ENCODE measurements at places on chromosomes 4 and X.

GRCh38 chr4:104592183-104592582 lies 97.5 kb upstream of the CXXC4 start:
- H3K27me3 ChIP-seq = no peaks in the 10 kb centered on the region
- H3K27ac ChIP-seq = no peak overlapping the region
- H3K4me3 ChIP-seq = no peak overlapping the region
- no peaks in the 10 kb centered on the region for H3K36me3 ChIP-seq
- no peak for DNase-seq
- no peaks in the 10 kb centered on the region for H3K4me1 ChIP-seq

GRCh38 chr4:7206911-7207567 lies 14.7 kb downstream of the SORCS2 start:
- H3K36me3 ChIP-seq = no peaks in the 10 kb centered on the region
- H3K4me3 ChIP-seq = no peak overlapping the region
- H3K27me3 ChIP-seq = no peaks in the 10 kb centered on the region
- H3K27ac ChIP-seq = no peak overlapping the region
- DNase-seq = no peak

- H3K27ac ChIP-seq = no peak overlapping the region
- H3K4me3 ChIP-seq = no peak overlapping the region
- DNase-seq = no peak
Observed at GRCh38 chrX:132433551-132433950, 55.3 kb downstream of the MBNL3 start.

GRCh38 chrX:37627602-37628001 lies 56.1 kb downstream of the LANCL3 start:
- no peaks in the 10 kb centered on the region for H3K36me3 ChIP-seq
- H3K27ac ChIP-seq = no peak overlapping the region
- no peak for DNase-seq
- no peak overlapping the region for H3K4me3 ChIP-seq

DNA sequence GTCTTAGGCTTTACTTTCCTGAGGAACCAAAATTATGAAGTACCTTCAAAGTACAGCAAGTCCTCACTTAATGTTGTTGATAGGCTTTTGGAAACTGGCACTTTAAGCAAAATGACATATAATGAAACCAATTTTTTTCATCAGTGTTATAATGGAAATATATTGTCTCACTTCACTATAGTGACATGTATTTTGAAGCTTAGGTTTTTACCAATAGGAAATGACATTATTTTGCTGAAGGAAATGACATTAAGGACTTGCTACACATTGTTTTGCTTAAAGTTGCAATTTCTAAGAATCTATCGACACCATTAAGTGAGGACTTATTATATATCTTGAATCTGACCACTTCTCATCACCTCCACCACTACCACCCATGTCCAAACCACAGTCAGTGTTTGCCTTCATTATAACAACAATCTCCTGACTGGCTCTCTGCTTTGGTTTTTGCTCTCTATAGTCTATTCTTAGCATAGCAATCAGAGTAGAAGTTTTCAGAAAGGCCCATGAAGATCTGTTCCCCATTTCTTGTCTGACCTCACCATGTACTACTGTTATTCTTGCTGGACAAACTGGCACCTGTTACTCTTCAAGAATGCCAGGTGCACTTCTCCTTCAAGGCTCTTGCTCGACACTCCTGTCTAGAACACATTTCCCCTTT lies 311.2 kb downstream of the BMPR1B start:
- no peaks in the 10 kb centered on the region for H3K4me1 ChIP-seq
- no peak overlapping the region for H3K27ac ChIP-seq
- H3K27me3 ChIP-seq = no peaks in the 10 kb centered on the region
- H3K4me3 ChIP-seq = no peak overlapping the region
- no peak for DNase-seq
- no peaks in the 10 kb centered on the region for H3K36me3 ChIP-seq

DNA sequence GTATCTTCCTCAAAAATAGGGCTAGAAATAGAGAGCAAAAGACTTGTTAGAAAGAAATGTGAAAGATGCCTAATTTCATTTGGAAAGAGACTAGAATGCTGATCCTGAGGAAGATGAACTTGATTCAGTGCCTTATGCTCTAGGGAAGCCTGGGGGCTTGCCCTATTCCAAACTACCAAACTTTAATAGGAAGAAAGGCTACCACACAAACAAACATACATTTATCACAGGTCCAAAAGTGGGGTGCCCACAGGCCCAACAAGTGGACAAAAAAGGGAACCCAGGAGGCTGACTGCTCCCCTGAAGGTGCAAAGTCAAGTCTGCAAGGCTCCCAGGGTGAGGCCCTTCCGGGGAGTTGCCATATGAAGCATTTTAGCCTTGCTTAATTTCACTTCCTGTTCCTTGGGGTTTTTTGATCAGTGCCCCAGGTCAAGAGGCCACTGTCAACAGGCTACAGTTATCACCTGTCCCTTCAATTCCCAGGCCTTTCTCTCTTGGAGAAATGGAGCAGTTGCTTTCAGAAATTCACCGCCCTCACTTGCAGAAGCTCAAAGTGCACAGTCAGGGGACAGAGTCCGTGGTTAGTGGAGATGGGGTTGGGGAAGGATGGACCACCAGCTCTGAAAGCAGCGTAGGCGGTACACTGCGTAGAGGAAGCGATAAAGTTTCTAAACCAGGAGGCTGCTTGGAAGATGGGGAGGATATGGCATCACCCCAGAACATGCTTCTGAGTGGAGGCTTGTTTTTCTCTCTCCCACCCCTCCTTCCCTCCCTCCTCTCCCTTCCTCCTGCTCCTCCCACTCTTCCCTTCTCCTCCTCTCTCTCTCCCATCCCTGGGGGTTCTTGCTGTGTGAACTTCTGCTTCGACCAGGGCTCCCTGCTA lies 36.4 kb downstream of the TMEM154 start:
- H3K27me3 ChIP-seq = no peaks in the 10 kb centered on the region
- peak; percentile 68 for DNase-seq
- peaks cover 20% of the 10 kb centered on the region for H3K4me1 ChIP-seq
- H3K36me3 ChIP-seq = peaks cover 15% of the 10 kb centered on the region

- no peaks in the 10 kb centered on the region for H3K4me1 ChIP-seq
- no peak for DNase-seq
- no peaks in the 10 kb centered on the region for H3K36me3 ChIP-seq
- no peak overlapping the region for H3K27ac ChIP-seq
- H3K4me3 ChIP-seq = no peak overlapping the region
Observed at GRCh38 chrX:134006484-134007161, 21.2 kb upstream of the GPC3 start.

DNA sequence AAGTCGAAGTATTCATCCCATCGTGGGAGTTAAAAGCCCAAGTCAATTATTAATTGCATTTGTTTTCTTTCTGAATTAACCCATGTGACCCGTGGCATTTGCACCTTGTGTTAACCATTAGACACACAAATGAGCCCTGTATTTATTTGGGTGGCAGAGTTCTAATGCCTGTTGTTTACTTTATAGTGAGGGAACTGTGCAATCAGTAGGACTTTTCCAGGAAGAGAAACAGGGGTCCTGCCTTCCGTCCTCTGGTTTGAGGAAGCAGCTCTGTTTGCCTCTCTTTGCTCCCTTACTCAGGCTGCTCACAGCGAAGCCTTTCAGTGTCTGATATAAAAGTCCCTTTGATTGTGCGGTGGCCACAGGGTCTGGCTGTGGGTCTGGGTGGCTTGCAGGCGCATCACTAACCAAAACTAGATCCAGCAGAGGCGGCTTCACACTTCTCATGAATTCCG lies 263.6 kb downstream of the PTTG2 start:
- DNase-seq = no peak
- H3K4me1 ChIP-seq = no peaks in the 10 kb centered on the region
- no peaks in the 10 kb centered on the region for H3K36me3 ChIP-seq
- H3K27me3 ChIP-seq = no peaks in the 10 kb centered on the region
- H3K27ac ChIP-seq = no peak overlapping the region

DNA sequence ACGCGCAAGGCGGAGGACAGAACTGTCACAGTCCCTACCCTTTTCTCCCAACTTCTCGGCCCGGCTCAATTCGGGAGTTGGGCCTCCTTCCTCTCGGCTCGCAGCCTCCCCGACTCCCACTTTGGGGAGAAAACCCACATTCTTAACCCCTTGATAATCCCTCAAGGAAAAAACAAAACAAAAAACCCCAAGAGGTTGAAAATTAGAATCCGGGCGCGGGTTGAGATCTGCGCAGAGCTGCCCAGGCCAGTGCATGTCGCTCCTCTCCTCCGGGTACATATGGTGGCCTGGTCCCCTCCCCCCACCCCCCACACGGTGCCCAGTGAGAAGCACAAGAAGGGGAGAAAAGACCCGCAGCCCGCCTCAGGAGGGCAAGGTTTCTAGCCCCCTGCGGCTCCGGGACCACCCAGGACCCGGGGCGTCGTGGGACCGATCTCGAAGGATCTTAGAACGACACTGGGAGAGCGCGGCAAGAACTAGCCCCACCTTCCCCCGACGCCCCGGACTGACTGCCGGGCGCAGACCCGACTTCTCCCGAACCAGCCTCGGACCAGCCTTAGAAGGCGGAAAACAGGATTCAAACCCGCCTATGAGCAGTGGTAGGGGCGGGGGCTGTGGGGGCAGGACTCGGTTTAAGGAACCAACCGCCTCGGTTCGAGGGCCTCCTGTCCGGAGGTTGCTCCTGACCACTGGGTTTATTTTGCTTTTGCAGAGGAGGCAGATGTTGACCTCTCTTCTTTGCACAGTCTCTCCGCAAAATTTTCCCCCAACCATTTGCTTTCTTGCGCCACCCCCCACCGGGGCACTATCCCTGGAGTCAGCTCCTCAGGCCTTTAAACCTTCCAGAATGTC lies 2.5 kb upstream of the PDGFRA start:
- no peaks in the 10 kb centered on the region for H3K36me3 ChIP-seq
- H3K4me1 ChIP-seq = peaks cover 19% of the 10 kb centered on the region
- no peak overlapping the region for H3K4me3 ChIP-seq
- H3K27ac ChIP-seq = no peak overlapping the region
- peaks cover 20% of the 10 kb centered on the region for H3K27me3 ChIP-seq

DNA sequence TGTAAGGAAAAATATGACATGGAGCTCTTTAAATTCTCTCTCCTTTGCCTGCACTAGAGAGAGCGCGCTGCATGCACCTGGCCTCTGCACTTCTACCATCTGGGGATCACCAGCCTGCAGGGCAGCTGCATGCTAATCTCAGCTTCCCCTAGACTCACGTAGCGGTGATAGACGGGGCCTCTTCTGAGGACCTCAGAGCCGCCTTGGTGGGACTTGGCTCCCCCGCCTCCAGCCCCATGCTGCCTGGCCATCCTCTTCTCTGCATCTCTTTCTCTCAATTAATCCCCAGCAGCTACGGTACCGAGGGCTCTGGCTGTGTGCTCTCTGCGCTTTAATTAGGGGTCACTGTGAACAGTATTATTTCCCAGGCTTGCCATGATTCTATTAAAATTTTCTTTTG lies 52.8 kb upstream of the PSAPL1 start:
- H3K27me3 ChIP-seq = no peaks in the 10 kb centered on the region
- H3K27ac ChIP-seq = no peak overlapping the region
- H3K36me3 ChIP-seq = no peaks in the 10 kb centered on the region
- DNase-seq = no peak
- H3K4me1 ChIP-seq = no peaks in the 10 kb centered on the region

- H3K4me3 ChIP-seq = no peak overlapping the region
- DNase-seq = no peak
- peaks cover 2% of the 10 kb centered on the region for H3K27me3 ChIP-seq
- H3K36me3 ChIP-seq = no peaks in the 10 kb centered on the region
Observed at GRCh38 chrX:11423362-11423818, 130.2 kb downstream of the AMELX start.

DNA sequence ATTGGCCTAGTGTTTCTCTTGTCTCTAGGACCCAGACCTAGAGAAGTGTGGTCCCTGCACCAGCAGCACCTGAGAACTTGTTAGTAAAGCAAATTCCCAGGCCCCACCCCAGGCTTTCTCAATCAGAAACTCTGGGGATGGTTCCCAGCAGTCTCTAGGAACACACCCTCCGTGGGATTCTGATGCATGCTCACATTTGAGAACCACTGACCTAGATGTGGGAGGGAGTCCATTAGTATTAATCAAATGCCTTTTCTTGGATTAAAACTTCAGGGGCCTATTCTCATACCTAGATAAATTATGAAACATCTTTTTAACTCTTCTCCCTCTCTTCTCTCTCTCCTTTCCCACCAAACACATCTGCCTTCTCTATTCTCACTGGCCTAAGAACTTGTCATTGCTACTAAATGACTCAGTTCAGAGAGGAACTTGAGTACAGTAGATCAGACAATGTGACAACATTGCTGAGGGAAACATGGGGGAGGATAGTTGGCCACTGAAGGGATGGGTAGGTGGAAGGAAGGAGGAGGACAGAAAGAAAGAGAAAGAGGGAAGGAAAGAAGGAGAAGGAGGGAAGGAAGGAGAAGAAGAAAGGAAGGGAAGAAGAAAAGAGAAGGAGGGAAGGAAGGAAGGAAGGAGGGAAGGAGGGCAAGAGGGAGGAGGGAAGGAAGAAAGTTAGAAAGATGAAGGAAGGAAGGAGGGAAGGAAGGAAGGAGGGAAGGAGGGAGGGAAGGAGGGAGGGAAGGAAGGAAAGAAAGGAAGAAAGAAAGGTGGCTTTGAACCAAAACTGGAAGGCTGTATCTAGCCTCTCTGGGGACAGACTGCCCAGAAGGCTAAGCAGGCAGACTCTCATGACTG lies 132.7 kb upstream of the MAP3K15 start:
- no peak overlapping the region for H3K4me3 ChIP-seq
- H3K27ac ChIP-seq = no peak overlapping the region
- DNase-seq = no peak
- peaks cover 29% of the 10 kb centered on the region for H3K36me3 ChIP-seq
- peaks cover 10% of the 10 kb centered on the region for H3K4me1 ChIP-seq

DNA sequence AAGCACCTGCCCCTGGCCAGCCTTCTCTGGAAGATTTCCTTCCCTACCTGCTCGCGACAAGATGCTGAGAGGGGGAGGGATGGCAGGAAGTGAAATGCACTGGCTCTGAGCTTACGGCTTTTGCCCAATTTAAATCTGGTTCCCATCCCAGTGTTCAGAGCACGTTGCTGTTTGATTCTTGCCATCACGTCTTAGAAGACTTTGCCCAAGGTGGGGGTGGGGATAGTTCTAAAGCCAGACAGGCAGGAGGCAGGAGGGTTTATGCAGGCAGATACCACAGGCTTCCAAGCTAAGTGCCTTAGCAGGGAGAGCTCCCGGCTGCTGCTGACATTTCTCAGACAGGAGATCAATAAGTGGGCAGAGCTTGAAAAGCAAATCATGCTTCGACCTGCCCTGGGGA lies 393.9 kb downstream of the MID1IP1 start:
- peaks cover 20% of the 10 kb centered on the region for H3K4me1 ChIP-seq
- no peak overlapping the region for H3K4me3 ChIP-seq
- DNase-seq = no peak
- no peak overlapping the region for H3K27ac ChIP-seq
- no peaks in the 10 kb centered on the region for H3K27me3 ChIP-seq
- H3K36me3 ChIP-seq = no peaks in the 10 kb centered on the region
